ENCODE measurements at places on chromosomes 5 and 9.

- DNase-seq, result no peak
Measured at GRCh38 chr9:126495411-126496180, 118.1 kb upstream of the LMX1B start.

DNA sequence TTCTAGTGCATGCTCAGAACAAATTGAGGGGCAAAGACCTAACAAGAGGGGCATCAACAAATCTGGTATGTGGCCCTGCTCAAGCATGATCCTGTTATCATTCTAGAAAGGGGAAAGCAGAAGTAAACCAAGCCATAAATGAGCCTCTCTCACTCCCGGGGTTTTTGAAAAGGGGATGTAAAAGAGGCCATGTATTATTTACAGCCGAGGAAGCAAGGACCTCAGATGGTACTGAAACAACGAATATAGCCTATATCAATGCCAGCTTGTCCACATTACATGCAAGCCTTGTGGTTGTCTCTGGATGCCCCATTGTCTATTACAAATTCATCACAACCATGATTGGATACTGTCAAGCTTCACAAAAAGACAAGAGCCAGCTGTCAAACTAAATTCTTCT, 211.3 kb downstream of the DCP2 start:
- peak; percentile 26 for DNase-seq

DNA sequence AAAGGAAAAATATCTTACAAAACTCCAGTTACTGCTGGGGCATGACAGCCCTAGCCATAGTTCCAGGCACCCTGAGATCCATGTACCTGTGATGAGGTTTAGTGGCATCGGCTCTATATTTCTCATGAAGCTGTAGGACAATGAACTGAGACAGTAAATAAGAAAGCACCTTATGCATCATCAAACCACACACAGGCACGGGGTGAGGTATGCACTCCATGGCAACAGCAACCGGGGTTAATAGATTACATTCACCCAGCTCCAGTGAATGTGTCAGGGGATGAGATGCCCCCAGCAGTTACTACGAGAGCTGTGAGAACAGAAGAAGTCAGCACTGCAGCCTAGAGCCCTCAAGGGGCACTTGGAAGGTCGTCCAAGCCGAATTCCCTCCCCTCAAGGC, 162.0 kb upstream of the S1PR3 start:
- DNase-seq, result no peak

GRCh38 chr5:127111112-127111511, 37.8 kb upstream of the C5orf63 start:
- no peak for DNase-seq

GRCh38 chr9:3888497-3888858, 362.7 kb upstream of the RFX3 start:
- no peak for DNase-seq

DNA sequence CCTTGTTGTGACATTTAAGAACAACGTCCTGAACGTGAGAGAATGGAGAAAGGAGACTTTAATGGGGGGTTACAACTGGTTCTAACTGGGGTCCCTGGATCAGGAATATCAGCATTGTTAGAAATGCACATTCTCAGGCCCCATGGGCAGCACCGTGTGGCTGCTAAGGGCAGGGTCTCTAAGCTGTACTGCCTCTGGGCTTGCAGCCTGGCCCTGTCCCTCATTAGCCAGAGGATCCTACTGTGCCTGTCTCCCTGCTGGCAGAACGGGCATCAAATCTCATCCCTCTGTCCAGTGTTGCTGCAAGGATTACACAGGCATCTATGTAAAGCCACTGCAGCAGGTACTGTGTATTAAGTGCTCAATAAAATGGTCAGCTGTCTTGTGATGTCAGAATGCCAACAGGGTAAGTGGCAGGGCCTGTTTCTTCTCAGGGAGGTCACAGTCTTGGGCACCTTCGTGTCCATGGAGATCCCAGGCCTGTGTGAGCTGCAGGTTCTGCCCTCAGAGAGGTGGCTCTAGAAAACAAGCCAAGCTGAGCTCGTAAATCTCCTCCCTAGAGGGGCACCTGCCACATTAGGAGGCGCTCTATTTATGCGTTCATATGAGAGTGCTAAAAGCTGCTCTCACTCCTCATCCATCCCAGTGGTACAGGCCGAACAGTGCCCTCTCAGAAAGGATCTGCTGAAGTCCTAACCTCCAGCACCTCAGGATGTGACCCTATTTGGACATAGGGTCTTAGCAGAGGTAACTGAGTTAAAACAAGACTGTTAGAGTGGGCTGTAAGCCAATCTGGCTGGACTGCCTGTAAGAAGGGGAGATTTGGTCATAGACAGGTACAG, 210.5 kb downstream of the GADD45G start:
- DNase-seq, result no peak

- no peak for DNase-seq
Measured at GRCh38 chr9:99746406-99746805, 75.3 kb upstream of the NR4A3 start.

DNA sequence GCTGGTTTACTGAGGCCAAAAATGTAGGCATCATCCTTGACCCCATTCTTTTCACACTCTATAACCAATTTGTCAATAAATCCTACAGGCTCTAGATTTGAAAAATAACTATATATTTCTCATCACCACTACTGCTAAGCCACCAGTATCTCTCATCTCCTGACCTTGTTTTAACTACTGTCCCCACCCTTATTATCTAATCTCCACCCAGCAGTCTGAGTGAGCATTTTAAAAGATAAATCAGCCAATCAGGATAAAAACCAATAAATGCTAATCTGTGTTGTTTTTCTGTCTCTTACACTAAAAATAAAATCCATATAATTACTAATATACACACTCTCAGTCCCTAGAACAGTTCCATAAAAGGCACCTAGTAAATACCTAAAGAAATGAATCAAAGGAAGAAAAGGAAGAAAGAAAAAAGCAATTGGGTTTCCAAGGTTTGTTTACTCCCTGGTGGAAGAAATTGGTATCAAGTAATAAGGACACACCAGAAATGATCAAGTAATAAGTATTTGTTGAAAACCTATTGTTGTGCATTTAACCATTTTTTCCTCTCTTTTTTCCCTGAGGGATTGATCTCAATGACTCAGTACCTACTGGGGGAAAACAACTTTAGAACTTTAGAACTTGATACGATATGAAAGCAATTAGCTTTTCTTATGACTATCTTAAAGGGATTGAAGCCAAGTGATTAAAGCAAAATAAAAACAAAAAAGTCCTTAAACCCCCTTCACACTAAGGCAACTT, 19.3 kb downstream of the MRPS27 start:
- DNase-seq, result no peak

- peak; percentile 15 for DNase-seq
Measured at GRCh38 chr5:43422143-43422542, 10.0 kb upstream of the CCL28 start.

DNA sequence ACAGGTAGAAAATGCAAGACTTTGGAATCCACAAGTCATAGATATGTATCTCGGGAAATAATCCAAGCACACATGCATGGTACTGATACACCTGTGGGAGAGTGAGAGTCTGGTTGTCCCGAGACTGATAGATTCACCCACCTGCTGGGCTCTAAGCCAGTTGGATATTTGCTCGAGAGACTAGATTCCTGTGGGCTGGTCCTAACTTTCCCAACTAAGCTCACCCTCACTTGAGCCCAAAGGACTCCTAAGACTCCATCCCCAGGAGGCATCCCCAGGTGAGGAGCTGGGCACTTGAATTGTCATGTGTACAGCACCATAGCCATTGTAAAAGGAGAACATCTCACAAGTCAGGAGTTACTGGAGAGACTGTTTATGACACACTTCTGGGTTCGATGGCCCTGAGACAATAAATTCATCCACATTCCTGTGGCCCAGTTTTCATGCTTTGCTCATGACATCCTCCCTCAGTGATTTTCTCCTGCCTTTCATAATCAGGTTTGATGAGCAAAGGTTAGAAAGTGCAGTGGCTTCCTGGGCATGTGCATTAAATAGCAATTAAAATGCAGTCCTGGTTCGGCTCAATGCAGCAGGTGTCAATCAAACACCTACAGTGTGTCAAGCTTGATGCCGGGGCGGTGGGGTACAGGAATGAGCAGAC, 18.1 kb downstream of the SLC1A1 start:
- no peak for DNase-seq

DNA sequence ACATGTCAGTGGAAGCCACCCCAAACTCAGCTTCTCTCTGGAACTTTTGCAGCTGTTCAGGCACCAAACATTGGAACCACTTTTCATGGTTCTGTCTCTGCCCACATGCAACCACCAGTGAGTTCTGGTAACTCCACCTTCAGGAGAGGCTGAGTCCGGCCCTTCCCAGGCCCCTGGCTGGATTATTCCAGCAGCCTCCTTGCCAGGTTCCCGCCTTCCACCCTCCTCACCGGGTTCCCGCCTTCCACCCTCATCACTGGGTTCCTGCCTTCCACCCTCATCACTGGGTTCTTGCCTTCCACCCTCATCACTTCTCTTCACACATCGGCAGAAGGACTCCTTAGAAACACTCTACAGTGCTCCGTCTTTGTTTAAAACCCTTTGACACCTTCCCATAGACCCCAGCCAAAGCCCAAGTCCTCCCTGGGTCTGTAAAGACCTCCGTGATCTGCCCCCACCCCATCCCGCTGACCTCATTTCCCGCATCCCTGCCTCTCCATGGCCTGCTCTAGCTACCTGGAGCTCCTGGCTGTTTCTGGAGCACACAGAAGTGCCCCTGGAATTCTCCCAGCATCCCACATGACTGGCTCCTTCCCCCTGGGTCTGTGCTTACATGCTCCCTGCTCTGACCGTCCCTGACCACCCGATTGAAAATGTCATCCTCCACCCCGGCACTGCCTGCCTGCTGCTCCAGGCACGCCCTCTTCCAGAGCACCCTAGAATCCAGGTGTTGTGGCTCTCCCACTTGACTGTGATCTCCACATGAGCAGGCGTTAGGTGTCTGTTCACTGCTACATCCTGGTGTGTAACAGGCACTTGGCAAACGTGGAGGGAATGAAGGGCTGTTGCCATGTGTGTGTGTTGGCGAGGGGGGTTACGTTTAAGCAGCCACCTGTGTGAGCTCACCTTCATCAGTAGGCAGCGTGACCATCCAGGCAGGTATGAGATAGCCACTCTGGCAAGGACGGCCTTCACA, 17.7 kb downstream of the ROPN1L start:
- DNase-seq, result no peak

DNA sequence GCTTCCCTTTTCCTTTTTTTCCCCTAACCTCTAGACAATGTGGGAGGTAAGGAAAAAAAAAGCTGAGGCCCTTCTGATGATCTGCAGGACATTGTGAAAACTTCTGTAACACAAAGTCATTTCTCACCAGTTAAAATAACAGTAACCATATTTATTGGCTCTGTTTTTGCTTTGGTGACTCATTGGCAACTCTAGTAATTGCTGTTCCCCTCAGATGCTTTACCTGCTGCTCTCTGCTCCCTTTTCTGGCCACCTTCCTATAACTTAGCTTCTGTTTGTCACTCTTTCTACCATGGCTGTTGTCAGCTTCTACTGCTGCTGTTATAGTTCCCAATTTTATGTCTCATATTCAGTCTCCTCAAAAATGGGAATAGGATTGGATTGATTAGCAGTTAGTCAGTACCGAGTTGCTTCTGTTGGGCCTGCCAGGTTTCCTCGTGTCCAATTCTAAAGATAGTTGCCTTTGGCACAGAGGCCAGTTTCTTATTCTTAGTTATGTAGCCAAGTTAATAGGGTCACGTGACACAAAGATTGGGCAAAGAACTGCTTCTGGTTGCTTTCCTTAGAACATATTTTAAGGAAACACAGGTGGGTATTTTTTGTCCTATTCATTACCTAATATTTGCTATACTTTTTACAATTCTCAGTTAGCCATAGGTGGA, 16.8 kb downstream of the SCAMP1 start:
- no peak for DNase-seq

- DNase-seq, result no peak
Measured at GRCh38 chr9:70106571-70106970, 62.9 kb downstream of the MAMDC2 start.

- peak; percentile 4 for DNase-seq
Measured at GRCh38 chr9:83294816-83295215, 231.9 kb upstream of the RASEF start.

DNA sequence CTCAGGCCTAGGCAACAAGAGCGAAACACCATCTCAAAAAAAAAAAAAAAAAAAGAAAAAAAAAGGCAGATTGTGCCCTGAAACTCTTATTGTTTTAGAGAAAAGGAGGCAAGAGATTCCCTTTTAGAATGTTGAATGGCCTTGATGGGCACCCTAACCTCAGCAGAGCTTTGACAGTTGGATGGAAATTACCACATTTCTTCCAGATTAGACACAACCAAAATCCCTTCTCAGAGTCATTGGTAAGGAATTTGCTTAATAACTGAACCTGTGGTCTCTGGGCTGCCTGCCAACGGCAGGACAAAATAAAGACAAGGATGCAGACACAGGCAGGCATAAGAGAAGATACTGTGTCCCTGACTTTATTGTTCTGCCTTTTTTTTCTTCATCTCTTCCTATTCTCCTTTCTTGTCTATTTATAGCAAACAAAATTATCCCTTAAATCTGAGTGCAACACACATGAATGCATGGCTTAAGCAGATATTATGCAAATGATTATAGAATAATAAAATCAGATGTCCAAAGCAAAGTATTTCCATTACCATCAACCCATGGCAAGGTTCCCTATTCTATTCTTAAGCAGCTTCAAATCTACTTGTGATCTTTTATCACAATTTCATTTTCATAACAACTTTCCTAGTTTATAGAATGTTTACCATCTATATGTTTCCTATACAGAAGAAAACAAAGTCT, 37.3 kb upstream of the TRIO start:
- DNase-seq, result no peak

DNA sequence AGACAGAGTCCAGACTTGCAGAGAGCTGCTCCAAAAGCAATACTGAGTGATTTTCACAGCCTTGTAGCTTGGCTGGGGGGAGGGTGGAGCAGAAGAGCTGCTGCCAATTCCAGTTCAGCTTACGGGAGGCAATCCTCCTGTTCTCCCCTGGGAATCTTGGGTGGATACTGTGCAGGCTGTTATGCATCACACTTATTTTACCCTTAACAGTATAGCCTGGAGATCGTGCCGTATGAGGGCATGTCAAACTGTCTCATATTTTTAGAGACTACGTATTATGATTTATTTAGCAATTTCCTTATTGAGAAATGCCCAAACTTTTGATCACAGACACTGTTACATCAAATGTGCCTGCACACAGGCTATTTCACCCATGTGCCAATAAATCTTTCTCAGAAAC, 85.2 kb downstream of the BASP1 start:
- no peak for DNase-seq

- DNase-seq, result no peak
Measured at GRCh38 chr5:149240354-149240998, 31.2 kb upstream of the AFAP1L1 start.

DNA sequence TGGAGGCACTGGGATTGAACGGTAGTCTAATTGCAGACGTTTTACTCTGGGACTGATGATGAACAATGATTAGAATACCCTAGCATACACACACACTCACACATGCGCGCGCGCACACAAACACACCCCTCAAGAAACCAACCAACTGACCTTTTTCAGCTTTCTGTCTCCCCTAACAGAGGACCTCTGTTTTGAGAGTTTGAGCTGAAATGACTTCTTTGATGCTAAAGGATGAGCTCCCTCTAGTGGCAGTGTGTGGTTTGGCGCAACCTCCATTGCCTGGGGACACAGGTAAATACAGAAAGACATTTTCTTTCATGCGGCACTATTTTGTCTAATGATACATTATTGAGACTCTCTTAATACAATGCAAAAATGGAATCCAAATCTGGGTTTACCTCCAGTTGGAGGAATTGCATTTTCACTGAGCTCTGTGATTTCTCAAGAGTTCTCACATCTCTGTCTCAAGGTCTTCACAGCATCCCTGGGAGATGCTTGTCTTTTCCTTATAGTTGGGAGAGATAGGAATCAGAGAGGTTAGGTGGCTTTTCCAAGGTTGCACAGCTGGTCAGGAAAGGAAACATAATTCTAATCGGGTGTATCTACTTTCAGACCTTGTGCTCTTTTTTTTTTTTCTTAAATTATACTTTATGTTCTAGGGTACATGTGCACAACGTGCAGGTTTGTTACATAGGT, 187.5 kb downstream of the TMEM38B start:
- peak; percentile 67 for DNase-seq
